ENCODE measurements at places on chromosomes 6 and 20.

- peak; percentile 61 for DNase-seq
Measured at GRCh38 chr6:34358389-34358905, 34.0 kb downstream of the NUDT3 start.

- no peak for DNase-seq
Measured at GRCh38 chr6:40555092-40555491, 32.1 kb downstream of the LRFN2 start.

- DNase-seq = peak; percentile 95
Measured at GRCh38 chr20:19129976-19130612, 82.3 kb upstream of the SLC24A3 start.

GRCh38 chr6:1838604-1839213 lies 229.0 kb downstream of the FOXC1 start:
- peak; percentile 89 for DNase-seq
